ENCODE measurements at places on chromosomes 2 and 18.

DNA sequence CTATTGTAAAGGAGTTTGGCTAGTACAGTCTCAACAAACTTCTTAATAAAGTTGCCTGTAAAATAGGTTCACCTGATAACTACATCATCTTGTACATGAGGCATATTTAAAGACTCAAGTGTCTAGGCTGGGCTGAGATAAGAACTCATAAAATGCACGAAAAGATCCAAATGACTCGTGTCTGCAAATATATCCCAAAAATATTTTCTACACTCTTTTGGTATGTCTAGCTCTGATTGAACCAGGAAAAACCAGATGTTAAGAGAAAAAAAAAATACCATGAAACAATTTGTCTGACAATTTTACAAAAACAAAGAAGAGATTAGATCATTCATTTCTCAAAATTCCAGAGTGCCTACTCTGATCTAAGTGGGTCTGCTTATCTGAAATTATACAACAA, 166.9 kb upstream of the OSR1 start:
- no peak for DNase-seq

DNA sequence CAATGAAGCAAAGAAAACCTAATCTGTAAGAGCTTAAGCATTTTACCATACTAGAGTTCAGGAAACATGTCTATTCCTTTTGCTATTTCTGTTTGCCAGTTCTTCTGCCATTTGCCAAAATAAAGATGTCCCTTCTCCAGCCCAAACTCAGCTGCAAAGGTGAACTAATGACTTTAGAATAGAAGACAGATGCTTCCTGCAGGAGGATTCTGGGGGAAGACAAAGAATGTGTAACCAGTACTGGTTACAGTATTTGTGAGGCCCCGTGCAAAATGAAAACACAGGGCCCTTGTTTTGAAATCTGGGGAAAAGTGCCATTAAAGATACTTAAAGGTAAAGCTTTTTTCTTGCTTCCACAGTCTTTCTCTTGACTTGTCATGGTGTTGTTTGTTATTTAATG, 34.3 kb upstream of the MTX2 start:
- no peak for DNase-seq

DNA sequence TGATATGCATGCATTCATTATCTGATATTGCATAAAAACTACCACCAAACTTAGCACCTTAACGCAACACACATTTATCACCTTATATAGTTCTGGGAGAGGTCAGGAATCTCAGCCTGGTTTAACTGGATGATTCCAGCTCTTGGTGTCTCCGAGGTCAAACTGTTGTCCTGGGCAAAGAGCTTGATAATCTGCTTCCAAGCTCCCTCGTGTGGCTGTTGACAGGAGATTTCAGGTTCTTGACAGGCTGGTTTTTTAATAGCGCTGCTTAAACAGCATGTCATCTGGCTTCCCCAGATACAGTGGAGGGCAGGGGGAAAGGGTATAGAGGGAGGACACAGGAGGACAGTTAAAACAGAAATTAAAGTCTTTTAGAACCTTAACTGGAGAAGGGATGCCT, 785.0 kb downstream of the CNTNAP5 start:
- DNase-seq, result no peak

- DNase-seq, result no peak
These were observed 549.4 kb upstream of the SALL3 start for GRCh38 chr18:78430131-78430758.

DNA sequence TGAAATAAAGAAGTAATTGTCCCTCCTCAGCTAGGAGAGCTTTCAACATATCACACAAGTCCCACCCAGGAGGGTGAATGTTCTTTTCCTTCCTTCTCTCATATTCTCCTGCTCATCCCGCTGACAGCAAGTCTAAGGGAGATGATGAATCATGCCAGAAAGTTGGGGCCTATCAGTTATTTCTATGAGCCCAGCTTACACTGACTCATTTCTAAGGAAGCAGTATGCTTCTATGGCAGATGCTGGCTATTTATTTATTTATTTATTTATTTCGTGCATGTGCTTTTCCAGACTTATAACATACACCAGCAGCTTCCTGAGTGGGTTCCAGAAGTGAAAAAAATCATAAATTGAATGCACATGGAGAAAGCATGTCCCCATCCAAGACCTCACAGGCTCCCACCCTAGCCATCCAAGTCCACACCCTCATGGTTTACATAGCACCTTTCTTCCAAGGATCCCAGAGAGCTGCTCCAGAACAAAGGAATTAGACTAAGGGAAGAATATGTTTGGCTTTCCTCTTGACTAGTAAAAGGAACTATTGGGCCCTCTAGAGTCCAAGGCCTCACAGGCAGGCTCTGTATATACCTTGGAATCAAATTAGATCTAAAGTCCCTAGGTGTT, 1074.2 kb upstream of the ZEB2 start:
- DNase-seq, result no peak

- DNase-seq, result no peak
These were observed 1008.0 kb upstream of the CRIM1 start for GRCh38 chr2:35347561-35347960.

GRCh38 chr2:235605312-235606003, 111.6 kb downstream of the AGAP1 start:
- DNase-seq, result no peak

GRCh38 chr2:8142461-8142860, 539.4 kb upstream of the ID2 start:
- DNase-seq, result no peak

GRCh38 chr2:175743011-175743410, 259.1 kb downstream of the LNPK start:
- no peak for DNase-seq

DNA sequence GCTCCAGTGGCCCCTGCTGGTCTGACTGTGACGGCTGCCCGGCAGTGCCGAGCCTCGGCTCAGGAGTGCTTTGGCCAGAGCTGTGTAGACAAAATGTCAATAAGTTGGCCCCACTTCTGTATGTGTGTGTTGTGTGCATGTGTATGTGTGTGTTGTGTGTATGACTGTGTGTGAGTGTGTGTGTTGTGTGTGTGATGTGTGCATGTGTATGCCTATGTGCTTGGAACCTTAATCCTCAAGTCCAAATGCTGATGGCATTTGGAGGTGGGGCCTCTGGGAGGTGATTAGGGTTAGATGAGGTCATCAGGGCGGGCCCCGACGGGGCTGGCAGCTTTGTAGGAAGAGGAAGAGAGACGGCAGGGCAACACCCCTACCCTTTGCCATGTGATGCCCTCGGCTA, 269.0 kb downstream of the DCDC2C start:
- no peak for DNase-seq

GRCh38 chr2:27494944-27495554, at the start of gene FNDC4:
Gene FNDC4, minus strand, starts transcription at chr2:27495200. Its CDS starts 521 bp downstream, at chr2:27494679.
- DNase-seq, result no peak

DNA sequence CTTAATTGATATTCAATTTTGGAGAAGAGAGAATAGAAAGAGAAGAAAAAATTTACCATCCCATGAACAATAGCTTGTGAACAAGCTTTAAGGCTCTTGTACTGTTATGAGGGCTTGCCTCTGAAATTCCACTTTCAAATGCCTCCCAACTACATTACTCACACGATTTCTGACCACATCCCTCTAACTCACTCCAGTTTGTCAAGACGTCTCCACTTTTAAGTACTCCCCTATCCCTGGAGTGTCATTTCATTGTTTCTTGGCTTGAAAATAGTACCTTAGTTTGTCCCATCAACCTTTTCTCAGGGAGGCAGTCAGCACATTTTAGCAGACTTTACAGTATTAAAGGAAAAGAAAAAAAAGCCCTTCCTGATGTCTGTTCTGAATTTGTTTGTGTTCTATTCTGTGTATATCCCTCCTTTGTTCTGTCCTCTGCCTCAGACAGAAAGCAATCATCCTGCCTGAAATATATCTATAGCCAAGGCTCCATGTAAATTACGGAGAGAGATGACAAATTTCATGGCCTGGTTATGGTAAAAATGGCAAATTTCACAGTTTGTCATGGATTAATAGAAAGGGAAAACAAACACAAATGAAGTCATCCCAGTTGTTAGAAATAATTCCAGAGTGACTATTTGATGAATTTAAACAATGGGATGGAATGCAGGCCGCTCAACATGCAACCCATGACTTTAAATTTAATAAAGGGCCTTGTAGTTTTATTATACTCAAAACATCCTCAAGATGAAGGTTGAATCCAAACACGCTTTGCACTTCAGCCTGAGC, 228.8 kb downstream of the ETAA1 start:
- DNase-seq, result no peak

DNA sequence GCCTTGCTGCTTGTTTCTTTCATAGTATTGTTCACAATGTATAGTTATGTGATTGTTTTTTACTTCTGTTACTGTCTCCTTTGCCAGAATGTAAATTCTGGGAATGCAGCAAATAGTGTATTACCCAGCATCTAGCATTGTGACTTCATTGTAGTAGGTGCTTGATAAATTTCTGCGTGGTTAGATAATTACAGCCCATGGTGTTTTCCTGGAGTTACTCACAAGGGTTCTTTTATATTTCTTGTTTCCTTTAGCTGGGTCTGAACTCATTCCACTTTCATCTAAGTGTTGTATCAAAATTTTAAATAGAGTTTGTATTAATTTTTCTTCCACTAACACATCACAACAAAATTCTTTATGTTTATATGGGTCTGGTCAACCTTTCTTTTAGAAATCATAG, 132.6 kb downstream of the MAP4K4 start:
- DNase-seq, result no peak

DNA sequence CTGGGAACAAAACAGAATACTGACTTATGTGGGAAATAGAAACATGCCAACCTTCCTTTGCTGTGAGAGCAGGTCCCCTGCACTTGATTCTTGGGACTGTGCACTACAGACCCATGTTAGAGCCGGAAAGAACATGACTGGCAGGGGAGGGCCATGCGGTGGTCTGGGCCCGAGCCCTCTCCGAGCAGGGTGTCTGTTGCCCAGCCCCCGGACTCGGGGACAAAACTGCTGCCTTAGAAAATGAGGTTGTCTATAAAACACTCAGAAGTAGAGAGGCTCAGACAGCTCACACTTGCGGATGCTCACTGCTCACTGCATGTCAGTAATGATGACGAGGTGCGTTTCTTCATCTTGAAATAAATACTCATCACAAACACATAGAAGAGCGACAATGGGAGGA, 270.7 kb upstream of the HDAC4 start:
- DNase-seq, result no peak

DNA sequence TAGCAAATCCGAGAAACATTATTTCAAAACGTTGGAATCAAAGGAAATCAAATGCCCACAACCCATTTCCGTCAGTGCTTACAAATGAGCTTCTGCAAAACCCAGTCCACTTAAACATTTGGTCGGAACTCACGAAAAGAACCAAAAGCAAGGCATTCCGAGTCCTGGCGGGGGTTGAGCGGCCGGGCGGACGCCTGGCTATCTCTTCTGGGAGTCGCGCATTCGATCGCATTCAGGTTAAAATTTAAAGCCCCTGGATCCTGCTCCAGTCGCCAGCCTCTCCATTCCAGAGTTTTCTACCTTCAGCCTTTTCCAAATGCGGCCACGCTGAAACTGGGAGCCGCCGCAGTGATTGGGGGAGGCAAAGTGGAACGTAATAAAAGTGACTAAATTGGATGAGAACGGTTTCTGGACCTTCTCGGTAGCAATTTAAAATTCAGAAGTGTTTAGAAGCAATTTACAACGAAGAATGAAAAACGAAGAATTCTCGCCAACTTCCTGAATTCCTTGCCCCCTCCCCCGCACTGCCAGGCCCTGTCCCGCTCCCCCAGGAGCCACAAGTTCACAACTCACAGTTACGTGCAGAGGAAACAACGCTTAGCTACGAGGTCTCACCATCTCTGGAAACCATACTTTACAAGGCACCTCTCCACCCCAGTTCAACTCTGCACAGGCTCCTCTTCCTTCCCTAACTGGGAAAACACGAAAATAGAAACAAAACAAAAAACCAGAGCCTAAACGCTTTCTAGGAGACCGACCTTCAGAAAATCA, 1.7 kb upstream of the GATA6 start:
- DNase-seq, result no peak

DNA sequence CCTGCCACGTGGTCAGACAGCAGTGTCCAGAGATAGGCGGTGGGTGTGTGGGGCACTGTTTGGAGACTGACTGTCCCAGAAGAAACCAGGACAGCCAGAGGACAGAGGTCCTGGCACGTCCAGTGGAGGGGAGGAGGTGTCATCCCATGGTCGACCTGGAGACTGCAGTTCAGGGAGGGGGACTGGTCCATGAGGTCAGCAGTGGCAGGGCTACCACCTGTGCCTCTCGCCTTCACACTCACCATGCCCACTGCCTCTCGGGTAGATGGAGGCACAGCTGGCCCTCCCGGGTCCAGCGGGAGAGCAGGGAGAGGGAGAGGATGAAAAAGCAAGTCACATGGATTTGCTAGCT, 53.9 kb downstream of the INHBB start:
- DNase-seq, result no peak

DNA sequence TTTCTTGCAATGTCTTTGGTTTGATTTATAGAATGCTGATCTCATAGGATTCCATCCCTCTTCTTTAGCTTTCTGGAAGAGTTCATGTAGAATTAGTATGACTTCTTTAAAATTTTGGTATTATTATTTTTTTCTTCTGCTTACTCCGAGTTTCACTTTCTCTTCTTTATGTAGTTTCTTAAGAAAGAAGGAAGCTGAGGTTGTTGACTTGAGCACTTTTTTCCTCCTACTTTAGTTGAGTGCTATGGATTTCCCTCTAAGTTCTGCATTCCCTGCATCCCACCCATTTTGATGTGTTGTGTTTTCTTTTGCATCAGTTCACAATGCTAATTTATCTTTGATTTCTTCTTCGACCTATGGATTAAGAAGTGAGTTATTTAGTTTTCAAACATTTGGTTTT, 78.9 kb upstream of the SPRED2 start:
- DNase-seq, result no peak

DNA sequence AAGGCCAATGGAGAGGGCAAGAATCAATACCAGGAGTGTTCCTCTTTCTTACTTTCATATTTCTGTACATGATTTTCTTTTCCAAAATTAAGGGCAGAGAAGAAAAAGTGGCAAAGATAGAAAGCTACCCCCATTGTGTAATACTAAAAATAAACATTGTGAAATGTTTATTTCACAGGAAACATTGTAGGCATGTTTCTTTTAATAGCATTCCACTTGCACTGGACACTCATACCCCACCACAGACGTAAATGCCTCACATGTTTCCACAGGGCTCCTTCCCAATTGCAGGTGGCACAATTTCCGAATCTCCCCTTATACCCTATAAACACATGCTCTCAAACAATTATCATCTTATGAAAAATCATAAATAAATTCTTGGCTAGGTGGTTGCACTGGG, 645.1 kb upstream of the SETBP1 start:
- DNase-seq, result no peak

- DNase-seq, result no peak
These were observed 255.5 kb upstream of the FN1 start for GRCh38 chr2:215691346-215691745.

GRCh38 chr18:27921392-27921791, 255.5 kb downstream of the CDH2 start:
- no peak for DNase-seq

DNA sequence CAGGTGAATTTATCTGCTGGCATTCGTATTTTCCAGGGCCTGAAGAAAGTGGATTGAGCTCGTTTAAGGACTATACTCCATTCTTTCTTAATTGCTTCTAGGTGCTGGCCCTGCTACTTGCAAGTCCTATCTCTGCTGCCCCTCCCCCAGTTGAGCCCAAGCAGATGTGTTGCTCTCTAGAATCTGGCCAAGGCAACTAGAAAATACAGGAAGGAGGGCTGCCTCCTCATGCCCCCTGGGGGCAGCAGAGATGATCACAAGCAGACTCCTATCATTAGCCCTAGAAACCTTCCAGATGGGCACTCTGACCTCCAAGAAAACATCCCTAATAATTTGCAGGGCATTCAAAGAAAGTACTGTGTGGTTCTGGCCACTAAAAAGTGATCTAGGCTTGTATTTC, 72.5 kb upstream of the CYP26B1 start:
- DNase-seq, result no peak

GRCh38 chr2:221429741-221430491, 142.2 kb downstream of the EPHA4 start:
- DNase-seq, result no peak
